ENCODE measurements at places on chromosomes 13 and 19.

GRCh38 chr13:77390391-77390790, 63.5 kb upstream of the MYCBP2 start:
- H3K27ac ChIP-seq: no peak overlapping the region
- H3K4me3 ChIP-seq: no peak overlapping the region
- H3K4me1 ChIP-seq: peaks cover 5% of the 10 kb centered on the region
- DNase-seq: no peak

GRCh38 chr19:40312533-40312932, 27.4 kb upstream of the AKT2 start:
- DNase-seq: no peak
- no peaks in the 10 kb centered on the region for H3K36me3 ChIP-seq
- no peak overlapping the region for H3K4me3 ChIP-seq
- no peak overlapping the region for H3K27ac ChIP-seq
- H3K4me1 ChIP-seq: no peaks in the 10 kb centered on the region
- no peaks in the 10 kb centered on the region for H3K27me3 ChIP-seq

- no peaks in the 10 kb centered on the region for H3K27me3 ChIP-seq
- H3K36me3 ChIP-seq: no peaks in the 10 kb centered on the region
- H3K4me3 ChIP-seq: no peak overlapping the region
Observed at GRCh38 chr19:39136225-39136940, 10.8 kb downstream of the PAK4 start.

GRCh38 chr19:38057959-38058690, 151.1 kb downstream of the SIPA1L3 start:
- no peak overlapping the region for H3K4me3 ChIP-seq
- H3K27ac ChIP-seq: no peak overlapping the region

DNA sequence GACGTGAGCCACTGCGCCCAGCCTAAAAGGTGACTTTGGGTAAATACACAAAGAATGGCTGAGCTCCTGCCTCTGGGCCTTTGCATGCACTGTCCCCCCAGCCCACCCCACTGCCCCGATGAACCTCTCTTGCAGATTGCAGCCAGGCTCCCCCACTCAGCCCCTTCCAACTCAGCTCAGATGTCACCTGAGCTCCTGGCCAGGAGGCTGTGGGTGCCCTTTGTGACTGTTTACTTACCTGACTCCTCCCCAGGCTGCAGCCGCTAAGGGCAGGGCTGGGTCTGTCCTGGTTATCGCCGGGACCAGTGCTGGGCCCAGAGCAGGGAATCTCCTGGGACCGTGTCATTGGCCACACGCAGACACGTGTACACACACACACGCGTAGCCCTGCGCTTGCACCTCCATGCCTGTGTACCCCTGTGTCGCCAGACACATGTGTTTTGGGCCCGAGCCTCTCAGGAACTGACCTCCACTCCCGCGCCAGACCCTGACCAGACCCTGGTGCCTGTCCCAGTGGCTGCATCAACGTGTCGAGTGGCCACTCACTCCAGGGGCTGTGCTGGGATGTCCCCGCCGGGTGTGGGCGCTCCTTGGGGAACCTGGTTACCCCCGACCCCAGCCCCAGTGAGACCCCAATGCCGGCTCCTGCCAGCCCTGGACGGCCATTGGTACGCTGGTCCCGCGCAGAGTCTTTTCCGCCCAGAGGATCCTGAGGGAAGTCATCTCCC, 18.7 kb downstream of the EFNA2 start:
- H3K27me3 ChIP-seq: no peaks in the 10 kb centered on the region
- no peak overlapping the region for H3K4me3 ChIP-seq
- no peaks in the 10 kb centered on the region for H3K4me1 ChIP-seq
- DNase-seq: no peak
- H3K27ac ChIP-seq: no peak overlapping the region

GRCh38 chr19:16207490-16208025, 9.8 kb downstream of the AP1M1 start:
- H3K27ac ChIP-seq: no peak overlapping the region
- no peak overlapping the region for H3K4me3 ChIP-seq
- H3K4me1 ChIP-seq: peaks cover under 1% of the 10 kb centered on the region
- H3K36me3 ChIP-seq: peaks cover 48% of the 10 kb centered on the region

DNA sequence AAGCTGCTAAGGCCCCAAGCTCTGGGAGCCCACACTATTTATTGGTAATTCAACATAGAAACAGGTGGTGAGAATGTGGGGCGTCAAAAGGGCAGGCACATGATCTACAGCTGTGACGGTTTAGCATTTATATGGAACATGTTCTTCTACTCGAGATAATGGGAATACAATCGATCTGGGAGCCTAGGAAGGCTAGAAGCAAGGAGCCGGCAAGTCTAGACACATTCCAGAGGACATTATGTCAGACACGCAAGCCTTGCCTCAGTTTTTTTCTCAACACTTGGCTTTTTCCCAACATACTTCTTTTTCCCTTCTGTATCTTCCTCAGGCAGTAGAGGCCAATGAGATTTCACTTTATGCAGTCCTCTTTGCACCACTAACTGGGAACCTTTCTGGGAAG, 315.7 kb upstream of the SLITRK5 start:
- no peak overlapping the region for H3K27ac ChIP-seq
- DNase-seq: no peak
- no peaks in the 10 kb centered on the region for H3K27me3 ChIP-seq
- H3K4me3 ChIP-seq: no peak overlapping the region

- no peaks in the 10 kb centered on the region for H3K36me3 ChIP-seq
- no peaks in the 10 kb centered on the region for H3K27me3 ChIP-seq
- H3K4me1 ChIP-seq: no peaks in the 10 kb centered on the region
- H3K4me3 ChIP-seq: no peak overlapping the region
- no peak for DNase-seq
Observed at GRCh38 chr19:23516266-23516665, 121.0 kb upstream of the ZNF91 start.

DNA sequence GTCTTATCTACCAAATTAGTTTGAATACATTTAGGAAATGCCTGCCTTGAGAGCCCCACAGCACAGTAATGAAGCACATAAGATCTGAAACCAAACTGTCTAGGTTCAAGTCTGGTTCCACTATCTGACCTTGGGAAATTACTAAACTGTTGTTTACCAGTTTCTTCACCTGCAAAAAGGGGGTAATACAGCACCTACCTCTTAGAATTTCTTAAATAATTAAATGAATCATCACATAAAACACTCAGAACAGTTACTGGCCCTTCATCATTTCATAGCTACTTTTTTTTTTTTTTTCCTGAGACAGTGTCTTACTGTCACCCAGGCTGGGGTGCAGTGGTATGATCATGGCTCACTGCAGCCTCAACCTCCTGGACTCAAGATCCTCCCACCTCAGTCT, 59.6 kb downstream of the USP12 start:
- H3K36me3 ChIP-seq: no peaks in the 10 kb centered on the region
- H3K27me3 ChIP-seq: no peaks in the 10 kb centered on the region
- DNase-seq: no peak
- H3K27ac ChIP-seq: no peak overlapping the region
- peaks cover 2% of the 10 kb centered on the region for H3K4me1 ChIP-seq

All from fibroblast of lung (primary cell).